Diencephalon (tissue), 1 donor: ENCODE measurements at places on chromosomes 4 and X. TPM values are rescaled to one million over a fixed set of nuclear protein-coding genes. Genes with fewer than 3 reads are reported as not detected.

The TMPRSS11A gene
- not detected for total RNA-seq

The HMGN5 gene
- total RNA-seq = 4.2 TPM

The SPACA5 gene
- not detected for total RNA-seq

The PAGE4 gene
- total RNA-seq = not detected

The SAGE1 gene
- total RNA-seq = not detected

The CT55 gene
- total RNA-seq = not detected

The GLRB gene
- 43.8 TPM for total RNA-seq

The TMEM131L gene
- total RNA-seq = 27.0 TPM

The CPLX1 gene
- total RNA-seq = 3.5 TPM

The TEX11 gene
- not detected for total RNA-seq

The SHISA3 gene
- 2.1 TPM for total RNA-seq

The FRMD7 gene
- 0.46 TPM for total RNA-seq

The NUP54 gene
- total RNA-seq = 84.4 TPM

The SLC4A4 gene
- total RNA-seq = 61.1 TPM

The AFM gene
- total RNA-seq = not detected

The IL15 gene
- total RNA-seq = 1.6 TPM

The CTAG2 gene
- not detected for total RNA-seq

The NHS gene
- 14.8 TPM for total RNA-seq

The NR0B1 gene
- 1.4 TPM for total RNA-seq

The ARX gene
- 10.4 TPM for total RNA-seq

The NOX1 gene
- total RNA-seq = not detected

The ATOH1 gene
- not detected for total RNA-seq

The UGT8 gene
- 15.0 TPM for total RNA-seq

The BTK gene
- 2.1 TPM for total RNA-seq

The FOXR2 gene
- not detected for total RNA-seq

The FABP2 gene
- not detected for total RNA-seq

The LPAR4 gene
- 6.0 TPM for total RNA-seq

The ASB12 gene
- total RNA-seq = 0.46 TPM

The PDE5A gene
- total RNA-seq = 58.4 TPM

The MAGED4 gene
- 160 TPM for total RNA-seq

The CPZ gene
- total RNA-seq = 1.4 TPM

The NEXMIF gene
- total RNA-seq = 60.9 TPM

The TAF7L gene
- 0.46 TPM for total RNA-seq

The MRFAP1L1 gene
- total RNA-seq = 101 TPM

The KCNIP4 gene
- total RNA-seq = 31.4 TPM

The GLRA2 gene
- 52.4 TPM for total RNA-seq

The TMEM31 gene
- not detected for total RNA-seq

The DSPP gene
- total RNA-seq = under 0.01 TPM

The XAGE2 gene
- not detected for total RNA-seq

The FAM50A gene
- total RNA-seq = 26.1 TPM

The TKTL2 gene
- total RNA-seq = 0.46 TPM

The VCX2 gene
- not detected for total RNA-seq

The GABRQ gene
- 5.8 TPM for total RNA-seq

The LINC00632 gene
- total RNA-seq = 79.8 TPM

The RIBC1 gene
- total RNA-seq = 3.5 TPM

The NALF2 gene
- total RNA-seq = 5.1 TPM

The CRMP1 gene
- 489 TPM for total RNA-seq

The HMX1 gene
- total RNA-seq = 0.46 TPM

The SMR3B gene
- not detected for total RNA-seq

The TAF9B gene
- 40.8 TPM for total RNA-seq

The TRIM60 gene
- total RNA-seq = not detected

The TNMD gene
- 0.23 TPM for total RNA-seq

The FAM184B gene
- 9.0 TPM for total RNA-seq

The HAND2 gene
- not detected for total RNA-seq
